ENCODE measurements at places on chromosomes 7 and 10.

- DNase-seq: no peak
- no peaks in the 10 kb centered on the region for H3K27me3 ChIP-seq
- H3K4me3 ChIP-seq: no peak overlapping the region
- H3K27ac ChIP-seq: no peak overlapping the region
Observed at GRCh38 chr10:48227213-48227612, 47.3 kb downstream of the FRMPD2 start.

DNA sequence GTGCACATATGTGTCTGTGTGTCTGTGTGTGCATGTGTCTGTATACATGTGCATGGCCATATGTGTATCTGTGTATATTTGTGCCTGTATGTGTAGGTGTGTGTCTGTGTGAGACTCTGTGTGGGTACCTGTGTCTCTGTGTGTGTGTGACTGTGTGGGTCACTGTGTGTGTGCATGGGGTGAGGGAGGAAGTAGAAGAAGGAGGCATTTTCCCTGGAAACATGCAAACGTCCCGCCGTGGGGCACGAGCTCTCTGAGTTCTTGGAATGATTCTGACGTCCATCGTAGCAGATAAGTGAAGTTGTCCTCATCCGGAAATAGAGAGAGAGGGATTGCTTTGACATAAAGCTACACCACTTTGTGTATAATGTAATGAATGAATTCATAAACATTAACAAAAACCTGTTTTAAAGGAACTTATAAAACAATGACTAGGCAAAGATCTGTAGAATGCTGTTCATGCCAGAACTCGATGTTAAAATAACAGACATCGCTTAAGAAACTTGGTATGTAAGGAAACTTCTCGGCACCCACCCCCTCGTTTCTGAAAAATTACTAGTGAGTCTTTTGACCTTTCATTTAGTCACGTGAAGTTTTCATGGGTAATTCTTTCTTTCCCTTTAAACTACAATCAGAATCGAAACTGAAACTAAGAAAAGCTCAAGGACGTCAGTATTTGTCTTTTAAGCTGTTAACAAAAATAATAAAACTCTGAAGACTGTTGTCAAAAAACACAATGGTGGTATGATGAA is 43.6 kb upstream of the KLF6 start:
- H3K27ac ChIP-seq: no peak overlapping the region
- peaks cover 11% of the 10 kb centered on the region for H3K4me1 ChIP-seq
- no peaks in the 10 kb centered on the region for H3K27me3 ChIP-seq
- no peak overlapping the region for H3K4me3 ChIP-seq
- DNase-seq: no peak

DNA sequence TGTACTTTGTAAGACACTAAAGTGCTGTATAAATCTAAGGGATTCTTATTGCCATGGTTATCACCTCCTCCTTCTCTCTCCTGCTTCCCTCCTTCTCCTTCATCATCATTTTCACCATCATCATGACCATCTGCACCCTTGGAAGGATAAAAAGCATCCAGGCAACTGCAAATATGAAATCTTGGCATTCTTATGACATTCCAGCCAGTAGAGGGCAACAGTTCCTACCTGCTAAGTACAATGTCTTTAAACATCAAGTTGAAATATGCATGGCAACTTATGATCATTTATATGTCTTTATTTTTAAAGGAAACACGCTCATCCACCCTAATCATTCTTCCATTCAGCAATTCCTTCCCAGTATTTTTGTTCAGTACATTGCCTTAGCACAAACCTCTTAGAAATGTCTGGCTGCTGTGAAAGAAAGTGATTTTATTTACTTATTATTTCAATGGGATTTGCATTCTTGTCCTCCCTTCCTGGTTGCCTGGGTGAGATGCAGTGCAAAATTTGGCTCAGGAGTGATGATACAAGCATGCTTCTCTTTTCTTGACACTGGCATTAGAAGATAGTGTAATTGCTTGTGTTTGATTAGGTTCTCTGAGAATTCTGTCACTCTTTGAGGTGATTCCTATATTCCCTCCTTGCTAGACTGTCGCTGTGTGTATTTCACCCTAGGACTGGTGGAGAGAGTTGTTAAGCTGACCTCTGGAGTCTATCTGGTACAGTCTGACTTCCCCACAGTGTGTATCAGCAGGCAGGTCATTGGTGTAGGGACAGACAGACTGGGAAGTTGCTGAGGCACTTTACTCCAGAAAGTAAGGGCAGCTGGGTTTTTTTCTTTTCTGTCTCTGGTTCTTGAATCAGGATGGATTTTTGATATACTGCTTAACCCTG is 188.5 kb upstream of the BMPER start:
- H3K36me3 ChIP-seq: no peaks in the 10 kb centered on the region
- H3K27ac ChIP-seq: no peak overlapping the region
- H3K4me3 ChIP-seq: no peak overlapping the region

- no peak for DNase-seq
- H3K27ac ChIP-seq: no peak overlapping the region
Observed at GRCh38 chr10:9076066-9076465, 1021.6 kb downstream of the GATA3 start.

- H3K4me1 ChIP-seq: peaks cover 11% of the 10 kb centered on the region
- no peak overlapping the region for H3K4me3 ChIP-seq
- no peak for DNase-seq
Observed at GRCh38 chr10:3077940-3078630, 10.7 kb downstream of the PFKP start.

- peaks cover 2% of the 10 kb centered on the region for H3K4me1 ChIP-seq
- no peak overlapping the region for H3K27ac ChIP-seq
- no peak for DNase-seq
Observed at GRCh38 chr7:43572516-43573049, 10.3 kb upstream of the STK17A start.

DNA sequence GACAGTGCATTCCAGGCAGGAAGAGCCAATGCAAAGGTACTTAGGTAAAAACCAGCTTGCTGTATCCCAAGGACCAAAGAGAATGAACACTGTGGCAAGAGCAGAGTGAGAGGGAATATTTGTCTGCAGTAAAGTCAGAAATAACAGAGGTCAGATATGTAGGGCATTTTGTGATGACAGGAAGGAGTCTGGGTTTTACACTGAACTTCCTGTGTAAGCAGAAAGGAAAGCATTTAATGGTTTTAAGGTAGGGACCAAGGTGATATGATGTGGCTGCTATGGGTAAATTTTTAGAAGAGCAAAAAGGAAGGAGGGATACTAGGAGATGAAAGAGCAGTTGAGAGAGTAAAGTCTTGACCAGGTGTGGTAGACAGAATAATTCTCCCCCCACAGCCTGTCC is 10.1 kb downstream of the ABCB1 start:
- DNase-seq: no peak
- no peaks in the 10 kb centered on the region for H3K27me3 ChIP-seq
- peaks cover 10% of the 10 kb centered on the region for H3K36me3 ChIP-seq
- no peak overlapping the region for H3K4me3 ChIP-seq
- no peak overlapping the region for H3K27ac ChIP-seq
- no peaks in the 10 kb centered on the region for H3K4me1 ChIP-seq

- no peaks in the 10 kb centered on the region for H3K36me3 ChIP-seq
- H3K4me1 ChIP-seq: no peaks in the 10 kb centered on the region
- no peak for DNase-seq
- H3K27ac ChIP-seq: no peak overlapping the region
Observed at GRCh38 chr10:110850099-110850498, 21.6 kb upstream of the PDCD4 start.

DNA sequence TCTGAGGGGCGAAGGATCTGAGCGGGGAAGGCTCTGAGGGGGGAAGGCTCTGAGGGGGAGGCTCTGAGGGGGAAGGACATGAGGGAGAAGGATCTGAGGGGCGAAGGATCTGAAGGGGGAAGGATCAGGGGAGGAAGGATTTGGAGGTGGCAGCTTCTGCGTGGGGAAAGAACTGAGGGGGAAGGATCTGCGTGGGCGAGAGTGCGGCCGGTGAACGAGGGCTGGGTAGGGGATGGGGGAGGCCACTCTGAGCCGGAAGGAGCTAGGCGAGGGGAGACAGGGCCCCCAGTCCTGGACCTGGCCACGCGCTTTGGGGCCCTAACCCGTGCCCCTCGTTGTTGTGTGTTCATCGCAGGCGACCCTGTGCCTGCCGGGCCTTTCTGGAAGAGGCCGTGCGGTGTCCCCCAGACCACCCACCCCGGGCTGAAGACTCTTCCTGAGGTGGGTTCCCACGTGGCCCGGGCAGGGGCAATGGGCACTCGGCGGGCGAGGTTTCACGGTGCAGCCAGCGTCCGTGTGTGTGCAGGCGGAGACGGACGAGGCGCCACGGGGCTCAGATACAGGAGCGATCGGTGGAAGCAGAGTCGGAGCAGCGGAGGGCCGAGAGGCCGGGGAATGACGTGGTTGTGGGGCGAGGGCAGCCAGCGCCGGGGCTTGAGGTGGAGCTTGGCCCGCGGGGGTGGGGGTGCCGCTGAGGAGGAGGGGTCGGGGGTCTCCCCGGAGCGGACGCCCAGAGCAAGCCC is 2.0 kb downstream of the CALY start:
- peaks cover 7% of the 10 kb centered on the region for H3K4me1 ChIP-seq
- no peaks in the 10 kb centered on the region for H3K36me3 ChIP-seq
- H3K27me3 ChIP-seq: peaks cover 16% of the 10 kb centered on the region
- H3K27ac ChIP-seq: no peak overlapping the region

- H3K36me3 ChIP-seq: peaks cover 70% of the 10 kb centered on the region
- no peak overlapping the region for H3K4me3 ChIP-seq
- peaks cover 13% of the 10 kb centered on the region for H3K4me1 ChIP-seq
- H3K27me3 ChIP-seq: no peaks in the 10 kb centered on the region
- no peak for DNase-seq
- no peak overlapping the region for H3K27ac ChIP-seq
Observed at GRCh38 chr7:149719050-149719899, 54.1 kb downstream of the ZNF467 start.

DNA sequence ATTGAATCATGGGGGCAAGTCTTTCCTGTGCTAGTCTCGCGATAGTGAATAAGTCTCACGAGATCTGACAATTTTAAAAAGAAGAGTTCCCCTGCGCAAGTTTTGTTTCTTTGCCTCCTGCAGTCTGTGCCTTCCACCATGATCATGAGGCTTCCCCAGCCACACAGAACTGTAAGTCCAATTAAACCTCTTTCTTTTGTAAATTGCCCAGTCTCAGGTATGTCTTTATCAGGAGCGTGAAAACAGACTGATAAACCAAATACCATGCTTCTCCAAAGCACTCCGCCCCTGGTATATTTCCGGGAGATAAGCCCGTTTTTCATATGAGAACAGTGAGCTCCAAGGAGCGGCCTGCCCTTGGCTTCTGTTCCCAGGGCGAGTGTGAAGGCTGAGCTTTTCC is 118.9 kb downstream of the EVX1 start:
- no peak overlapping the region for H3K4me3 ChIP-seq
- H3K36me3 ChIP-seq: no peaks in the 10 kb centered on the region
- H3K4me1 ChIP-seq: peaks cover 2% of the 10 kb centered on the region
- DNase-seq: no peak
- no peak overlapping the region for H3K27ac ChIP-seq

DNA sequence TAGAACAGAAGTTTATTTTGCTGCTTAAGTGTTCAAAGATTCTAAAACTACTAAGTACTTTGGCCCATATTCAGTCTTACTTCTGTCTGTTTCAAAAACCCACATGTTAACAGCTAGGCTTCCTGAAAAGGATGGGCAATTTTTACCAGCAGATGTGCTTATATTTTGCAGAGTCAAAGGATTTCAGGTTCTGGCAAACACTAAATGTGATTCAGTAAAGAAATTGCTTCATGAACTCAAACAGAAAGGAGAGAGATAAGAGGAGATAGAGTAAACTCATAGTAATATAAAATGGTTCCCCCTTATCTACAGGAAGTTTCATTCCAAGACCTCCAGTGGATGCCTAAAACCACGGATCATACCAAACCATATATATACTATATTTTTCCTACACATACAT is 248.5 kb downstream of the AGMO start:
- H3K36me3 ChIP-seq: no peaks in the 10 kb centered on the region
- no peak overlapping the region for H3K27ac ChIP-seq
- H3K4me3 ChIP-seq: no peak overlapping the region
- no peak for DNase-seq
- no peaks in the 10 kb centered on the region for H3K27me3 ChIP-seq
- no peaks in the 10 kb centered on the region for H3K4me1 ChIP-seq

DNA sequence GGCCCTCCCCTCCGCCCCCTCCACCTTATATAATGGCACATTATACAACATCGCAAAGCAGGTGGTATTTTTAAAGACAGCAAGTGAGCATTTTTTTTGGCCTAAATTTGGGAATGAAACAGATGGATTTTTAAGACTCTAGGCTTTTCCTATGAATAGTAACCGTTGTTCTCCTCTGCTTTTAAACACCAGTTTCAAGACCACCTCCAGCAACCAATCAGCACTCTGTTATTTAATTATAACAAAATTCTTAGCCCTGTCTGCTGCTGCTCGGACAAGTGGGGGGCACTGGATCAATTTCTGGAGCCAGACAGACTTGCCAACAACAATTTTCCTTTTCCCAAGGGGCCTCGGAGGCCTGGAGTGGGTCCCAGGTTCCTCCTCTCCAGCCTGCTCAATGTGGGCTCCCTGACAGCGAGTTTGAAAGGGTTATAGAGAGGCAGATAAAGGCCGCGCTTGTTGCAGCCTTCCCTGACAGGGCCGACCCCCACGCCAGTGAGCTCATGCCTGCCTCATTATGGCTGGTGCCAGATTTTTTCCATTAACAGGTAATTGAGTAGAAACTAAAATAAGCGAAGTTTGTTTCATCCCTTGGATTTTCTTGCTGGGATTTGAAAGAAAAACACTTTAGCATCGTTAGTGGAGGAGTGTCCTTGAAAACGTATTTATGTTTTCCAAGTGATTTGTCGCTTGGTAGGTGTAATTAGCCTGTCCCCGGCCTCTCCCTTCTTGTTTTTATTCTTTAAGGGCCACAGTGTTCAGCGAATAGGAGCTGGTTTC is 227.3 kb downstream of the TCF7L2 start:
- no peak for DNase-seq

DNA sequence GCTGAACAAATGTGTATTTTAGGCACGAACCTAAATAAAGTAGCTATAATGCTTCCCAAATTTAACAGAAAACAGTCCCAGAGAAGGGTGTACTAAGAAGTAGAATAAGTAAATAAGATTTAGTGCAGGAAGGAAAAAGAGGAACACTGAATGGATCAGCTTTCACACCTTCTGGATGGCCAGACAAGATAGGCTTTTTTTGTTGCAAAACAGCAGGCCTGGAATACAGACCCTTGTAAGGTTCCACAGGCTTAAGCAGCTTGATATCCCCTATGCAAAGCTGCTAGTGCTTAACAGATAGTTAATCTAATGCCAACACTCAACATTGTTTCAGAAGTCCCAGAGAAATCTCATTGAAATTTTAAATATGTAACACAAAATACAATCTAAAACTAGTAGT is 328.1 kb upstream of the STEAP1 start:
- H3K27ac ChIP-seq: no peak overlapping the region
- H3K4me3 ChIP-seq: no peak overlapping the region
- no peaks in the 10 kb centered on the region for H3K27me3 ChIP-seq
- H3K4me1 ChIP-seq: no peaks in the 10 kb centered on the region

DNA sequence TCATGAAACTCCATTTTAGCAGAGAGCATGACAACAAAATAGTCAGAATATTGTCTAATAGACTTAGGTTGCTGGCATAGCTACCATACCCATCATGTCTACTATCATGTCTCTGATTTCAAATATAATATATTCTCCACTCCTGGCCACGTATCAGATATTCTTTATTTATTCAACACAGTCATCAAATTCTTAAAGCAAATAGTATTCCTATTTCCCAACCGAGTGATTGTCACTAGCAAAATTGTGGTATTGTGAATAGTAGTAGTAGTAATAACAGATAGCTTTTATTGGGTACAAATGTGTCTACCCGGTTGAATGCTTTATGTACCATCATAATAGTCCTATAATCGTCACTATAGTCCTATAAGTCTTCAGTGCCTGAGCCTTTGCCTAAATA is 918.6 kb downstream of the KCNMA1 start:
- no peaks in the 10 kb centered on the region for H3K27me3 ChIP-seq
- no peak overlapping the region for H3K4me3 ChIP-seq
- no peaks in the 10 kb centered on the region for H3K4me1 ChIP-seq
- no peak overlapping the region for H3K27ac ChIP-seq
- H3K36me3 ChIP-seq: no peaks in the 10 kb centered on the region
